ENCODE measurements at places on chromosomes 2 and 18. TPM values are rescaled to one million over a fixed set of nuclear protein-coding genes. Genes with fewer than 3 reads are reported as not detected.

The SLC8A1 gene
- 112 TPM for total RNA-seq

The BMP10 gene
- total RNA-seq = not detected

The LCT gene
- not detected for total RNA-seq

The PLB1 gene
- 2.7 TPM for total RNA-seq

The CASP8 gene
- 26.8 TPM for total RNA-seq

- no peak for DNase-seq
Measured at GRCh38 chr2:157283468-157283867, 26.0 kb downstream of the GALNT5 start.

DNA sequence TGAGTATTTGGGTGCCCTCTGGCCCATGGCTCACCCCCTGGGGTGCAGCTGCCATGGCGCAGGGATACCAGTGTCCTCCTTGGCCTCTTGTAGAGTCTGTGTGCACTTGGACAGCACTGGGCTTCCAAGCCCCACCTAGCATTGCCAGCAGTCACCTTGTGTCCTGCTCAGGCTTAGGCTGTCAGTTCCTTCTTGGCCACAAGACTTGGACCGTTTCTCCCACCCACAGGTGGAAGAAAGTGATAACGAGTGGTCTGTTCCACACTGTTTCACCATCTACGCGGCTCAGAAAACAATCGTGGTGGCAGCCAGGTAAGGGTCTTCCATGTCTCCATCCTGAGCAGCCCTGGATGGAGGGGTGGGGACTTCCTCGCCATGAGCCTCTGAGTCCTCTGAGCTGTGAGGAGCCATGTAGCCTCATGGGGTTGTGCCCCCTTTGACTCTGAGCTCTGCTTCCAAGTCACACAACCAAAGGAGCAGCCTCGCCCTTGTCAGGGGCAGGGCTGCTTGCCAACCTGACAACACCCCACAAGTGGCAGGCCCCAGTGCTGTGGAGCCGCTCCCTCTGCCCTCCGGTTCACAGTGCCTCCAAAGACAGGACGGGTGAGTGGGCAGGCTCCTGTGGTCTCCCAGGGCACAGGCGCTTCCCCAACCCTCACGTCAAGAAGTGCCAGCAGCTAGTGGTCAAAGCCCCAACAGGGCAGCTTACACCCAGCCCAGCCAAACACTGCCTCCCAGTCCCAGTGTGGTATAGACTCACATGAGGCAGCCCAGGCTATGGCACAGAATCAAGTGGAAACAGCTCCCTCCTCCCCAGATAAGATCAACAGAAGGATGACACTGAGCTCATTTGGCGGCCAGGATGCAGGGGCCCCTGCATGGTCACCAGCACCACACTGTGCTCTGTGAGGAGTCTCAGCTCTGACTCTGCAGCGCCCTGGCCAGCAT lies 18.4 kb downstream of the STK25 start:
- DNase-seq = no peak

DNA sequence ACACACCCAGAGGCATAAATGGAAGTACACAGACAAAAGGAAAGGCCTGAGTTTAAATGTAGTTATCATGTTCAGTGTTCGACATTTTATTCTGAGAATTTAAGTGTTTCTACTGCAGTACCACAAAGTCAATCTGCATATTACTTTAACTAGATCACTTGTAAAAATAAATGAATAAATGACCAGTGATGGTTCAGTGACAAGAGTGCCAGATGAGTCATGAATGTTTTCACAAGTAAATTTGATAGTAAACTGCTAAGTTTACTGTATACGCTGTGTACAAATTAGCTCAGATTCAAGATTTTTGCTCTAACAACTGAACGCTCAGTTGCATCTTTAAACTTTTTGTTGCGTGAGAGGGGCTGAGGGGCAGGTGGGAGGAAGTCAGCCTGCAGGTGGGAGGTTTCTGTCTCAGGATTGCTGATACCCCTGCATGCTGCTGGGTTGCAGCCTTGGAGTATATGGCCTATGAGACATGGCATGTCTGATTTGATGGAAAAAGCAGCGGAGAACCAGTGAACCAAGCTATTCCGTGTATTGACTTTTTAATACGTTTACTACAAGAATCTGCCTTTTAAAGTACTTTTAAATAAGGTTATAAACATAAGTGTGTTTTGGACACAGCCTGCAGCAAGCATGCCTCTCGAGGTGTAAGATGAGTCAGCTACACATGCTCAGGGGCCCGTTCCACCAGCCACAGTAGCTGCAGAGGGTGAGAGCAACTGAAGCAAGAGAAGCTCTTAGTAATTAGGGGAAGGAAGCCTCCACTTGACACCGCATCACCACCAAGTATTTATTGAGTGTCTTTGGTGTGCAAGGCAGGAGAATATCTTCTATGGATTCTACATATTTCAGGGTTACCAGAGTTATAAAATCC lies 245.1 kb downstream of the NEDD4L start:
- DNase-seq = peak; percentile 11

- DNase-seq = no peak
Measured at GRCh38 chr2:225319872-225320271, 79.6 kb upstream of the NYAP2 start.

- DNase-seq = no peak
Measured at GRCh38 chr2:38203446-38203810, 127.5 kb upstream of the CYP1B1 start.

DNA sequence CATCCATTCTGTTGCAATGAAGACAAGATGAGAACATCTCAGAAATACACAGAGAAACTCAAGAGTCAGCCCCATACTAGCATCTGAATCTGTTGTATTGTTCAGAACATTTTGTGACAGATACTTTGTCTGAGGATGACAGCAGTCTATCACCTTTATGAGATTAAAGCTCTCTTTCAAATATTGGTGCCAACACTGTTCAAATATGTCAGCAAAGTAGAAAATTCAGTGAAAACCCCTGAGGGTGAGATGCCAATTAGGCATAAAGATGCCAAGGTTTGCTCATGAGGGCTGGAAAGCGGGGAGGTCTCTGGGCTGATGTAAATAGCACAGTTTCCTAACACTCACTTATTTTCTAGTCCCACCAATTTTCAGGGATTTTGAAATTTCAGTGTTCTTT lies 1054.2 kb upstream of the CRIM1 start:
- DNase-seq = no peak

GRCh38 chr2:45567974-45568789 lies 42.9 kb downstream of the SRBD1 start:
- peak; percentile 40 for DNase-seq

- no peak for DNase-seq
Measured at GRCh38 chr2:57444752-57445430, 601.7 kb upstream of the VRK2 start.

DNA sequence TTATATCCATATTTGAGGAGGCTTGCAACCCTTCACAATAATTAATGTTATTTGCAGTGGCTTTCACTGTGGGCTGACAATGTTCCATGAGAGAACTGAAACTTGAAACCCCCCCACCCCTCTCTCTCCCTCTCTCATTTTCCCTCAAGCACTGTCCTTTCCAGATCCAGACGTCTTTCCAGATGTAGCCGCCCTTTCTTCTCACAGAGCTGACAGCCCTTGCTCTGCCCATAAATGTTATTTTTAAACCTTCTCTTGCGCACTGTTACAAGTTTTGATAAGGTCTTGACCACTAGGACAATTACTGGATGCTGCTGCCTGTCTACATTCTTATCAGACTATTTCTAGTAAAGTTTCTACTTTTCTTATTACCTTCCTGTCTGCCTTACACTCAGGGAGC lies 91.4 kb upstream of the LINC00305 start:
- DNase-seq = no peak

- DNase-seq = no peak
Measured at GRCh38 chr18:47716632-47717185, 213.8 kb downstream of the SMAD2 start.

DNA sequence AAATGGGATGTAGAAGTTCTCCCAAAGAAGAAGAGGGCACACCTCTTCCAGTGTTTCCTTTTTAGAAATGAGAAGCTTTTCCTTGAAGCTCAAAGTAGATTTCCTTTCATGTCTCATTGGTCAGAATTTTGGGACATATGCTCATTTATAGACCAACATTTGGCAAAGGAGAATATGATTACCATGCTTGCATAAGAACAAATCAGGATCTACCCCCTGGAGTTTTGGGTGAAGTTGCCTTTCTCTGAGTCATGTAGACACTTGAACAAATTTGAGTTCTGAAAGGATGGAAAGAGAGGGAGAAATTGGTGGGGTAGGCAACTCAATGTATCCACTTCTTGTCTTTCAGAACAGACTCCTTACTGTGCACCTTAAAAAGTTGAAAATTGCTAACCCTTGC lies 409.0 kb downstream of the SLC4A3 start:
- peak; percentile 39 for DNase-seq

DNA sequence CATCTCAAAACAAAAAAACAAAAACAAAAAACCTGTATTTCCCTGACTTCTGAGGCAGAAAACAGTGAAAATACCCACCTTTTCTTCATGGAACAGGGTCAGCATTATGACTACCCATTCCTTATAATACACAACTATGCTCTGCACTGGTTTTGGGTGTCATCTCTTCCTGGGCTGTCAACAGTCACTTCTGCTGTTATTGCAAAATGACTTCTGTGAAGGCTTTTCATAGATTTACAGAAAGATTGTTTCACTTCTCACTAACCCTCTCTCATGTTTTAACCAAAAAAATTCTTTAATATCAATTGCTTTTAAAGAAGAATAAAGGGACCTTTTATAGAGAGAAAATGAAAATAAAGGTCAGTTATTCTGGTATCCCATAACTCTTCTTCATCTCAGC lies 26.5 kb upstream of the PIK3C3 start:
- DNase-seq = no peak

GRCh38 chr18:76351961-76352581 lies 143.0 kb downstream of the ZNF516 start:
- DNase-seq = peak; percentile 92

All from fibroblast of the aortic adventitia (primary cell).